ENCODE measurements at places on chromosomes 1 and 21. TPM values are rescaled to one million over a fixed set of nuclear protein-coding genes. Genes with fewer than 3 reads are reported as not detected.

CRNN gene
- not detected for total RNA-seq

FAM72A gene
- 3.7 TPM for total RNA-seq

AADACL3 gene
- not detected for total RNA-seq

NBPF3 gene
- total RNA-seq, result 2.4 TPM

HUNK gene
- total RNA-seq, result under 0.01 TPM

TPTE gene
- not detected for total RNA-seq

ATP1A4 gene
- total RNA-seq, result not detected

GON4L gene
- total RNA-seq, result 27.4 TPM

FCRL2 gene
- not detected for total RNA-seq

KCNA3 gene
- total RNA-seq, result not detected

DISP1 gene
- total RNA-seq, result 0.65 TPM

TNFRSF8 gene
- total RNA-seq, result not detected

RGL1 gene
- total RNA-seq, result 16.1 TPM

PSRC1 gene
- total RNA-seq, result 2.8 TPM

S100A7A gene
- total RNA-seq, result not detected

HSPA6 gene
- 0.99 TPM for total RNA-seq

TNNT2 gene
- total RNA-seq, result not detected

LMNA gene
- total RNA-seq, result 187 TPM

Measured in lung microvascular endothelial cell (primary cell).